ENCODE measurements at places on chromosomes 12 and 14.

- DNase-seq, result no peak
These were observed 35.0 kb upstream of the CFL2 start for GRCh38 chr14:34749408-34749807.

DNA sequence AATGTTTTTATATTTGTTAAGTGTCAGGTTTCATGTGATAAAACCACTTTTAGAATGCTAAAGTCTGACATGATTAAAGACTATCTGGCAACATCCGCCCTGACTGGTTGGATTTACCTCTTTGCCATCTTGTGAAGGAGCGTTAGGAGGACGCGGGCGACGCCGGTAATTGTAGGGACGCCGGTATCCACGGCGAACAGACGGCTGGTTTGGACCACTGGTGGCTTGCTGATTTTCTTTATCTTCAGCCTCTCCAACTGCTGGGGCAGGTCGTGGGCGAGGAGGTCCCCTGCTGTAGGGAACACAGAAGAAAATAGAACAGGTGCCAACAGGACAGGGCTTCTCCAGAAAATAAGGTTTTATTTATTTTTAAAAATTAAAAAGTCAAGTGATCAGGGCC, 21.3 kb downstream of the YBX3 start:
- no peak for DNase-seq

- no peak for DNase-seq
These were observed 47.6 kb upstream of the FOXJ2 start for GRCh38 chr12:7984900-7985299.

GRCh38 chr14:27012641-27013040, 414.8 kb upstream of the NOVA1 start:
- no peak for DNase-seq

GRCh38 chr12:64780531-64781279, 21.5 kb upstream of the GNS start:
- peak; percentile 44 for DNase-seq

DNA sequence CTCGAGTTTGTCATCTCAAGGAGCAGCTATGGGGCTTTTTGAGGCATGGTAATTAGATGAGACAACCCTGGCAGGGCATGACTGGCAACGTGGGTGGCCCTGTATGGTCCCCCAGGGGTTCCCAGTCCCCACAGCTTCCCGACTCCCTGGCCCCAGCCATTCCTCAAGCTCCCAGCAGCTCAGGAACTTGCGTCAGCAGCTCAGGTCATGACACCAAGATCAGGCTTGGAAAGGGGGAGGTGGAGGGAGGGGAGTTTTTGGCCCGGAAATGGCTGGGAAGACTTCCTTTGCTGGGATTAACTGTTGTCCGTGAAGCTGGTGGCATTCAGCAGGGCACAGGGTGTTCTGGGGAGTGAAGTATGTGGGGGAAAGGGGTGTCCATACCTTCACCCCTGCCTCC, 10.4 kb upstream of the NRIP2 start:
- DNase-seq, result peak; percentile 4

DNA sequence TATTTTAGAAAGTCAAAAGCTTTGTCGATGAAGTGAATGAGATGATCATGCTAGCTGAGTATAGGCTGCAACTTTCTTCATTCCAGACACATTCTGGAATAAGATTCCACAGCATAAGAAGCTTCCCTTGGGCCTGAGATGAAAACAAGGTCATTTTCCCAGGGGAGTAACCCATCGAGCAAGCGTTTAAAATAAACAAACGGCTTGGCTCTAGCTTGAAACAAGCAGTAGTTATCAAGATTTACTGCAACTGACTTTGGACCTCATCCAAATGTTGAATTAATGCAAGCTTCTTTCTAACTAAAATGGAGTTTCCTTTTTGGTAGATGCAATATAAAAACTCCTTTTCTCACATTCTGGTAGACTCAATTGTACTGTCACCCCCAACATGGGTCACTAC, 23.0 kb downstream of the KCNJ8 start:
- no peak for DNase-seq

- no peak for DNase-seq
These were observed 45.5 kb upstream of the RERGL start for GRCh38 chr12:18135509-18135908.

Measured in inflammatory macrophage treated with lipopolysaccharide for 1 hour (primary cell).